Stimulated activated CD8-positive, alpha-beta memory T cell treated with anti-CD3 and anti-CD28 coated beads, Interleukin-4, amount 100 ng/mL, for 4 hours (primary cell): ENCODE measurements at places on chromosomes 16 and 17.

- no peak for DNase-seq
Observed at GRCh38 chr16:51225878-51226277, 74.8 kb upstream of the SALL1 start.

GRCh38 chr17:41777574-41778188, 8.8 kb downstream of the JUP start:
- DNase-seq: no peak

DNA sequence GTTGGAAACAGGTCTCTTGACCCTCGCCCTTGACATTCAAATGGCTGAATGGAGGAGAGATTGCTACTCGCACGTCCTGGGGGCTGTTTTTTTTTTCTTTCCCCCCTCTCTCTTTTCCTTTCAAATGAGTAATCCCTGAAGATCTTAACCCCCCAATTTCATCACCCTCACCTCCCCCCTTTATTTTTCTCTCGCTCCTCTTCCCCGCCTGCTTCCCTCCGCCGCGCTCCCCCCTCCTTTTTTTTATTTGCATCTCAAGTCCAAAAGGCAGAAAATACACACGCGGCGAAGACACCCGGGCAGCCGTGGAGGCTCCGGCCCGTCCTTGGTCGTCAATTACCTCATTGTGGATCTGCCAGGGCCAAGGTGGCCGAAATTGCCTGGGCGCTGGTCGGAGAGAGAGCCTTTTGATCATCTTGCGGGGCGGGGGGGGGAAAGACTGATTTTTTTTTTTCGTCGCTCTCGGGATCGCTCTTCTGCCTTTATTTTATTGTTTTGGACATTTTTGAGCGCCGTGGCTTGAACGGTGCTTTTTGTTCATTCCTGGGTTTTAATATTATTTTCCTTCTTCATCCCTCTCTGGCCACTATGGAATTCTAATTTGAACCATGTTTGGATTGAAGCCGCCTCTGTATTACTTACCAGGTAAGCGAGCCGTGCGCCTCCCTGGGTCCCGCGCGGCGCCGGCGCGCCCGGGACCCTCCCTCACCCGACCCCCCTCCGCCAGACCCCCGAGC, 57.2 kb upstream of the GSE1 start:
- DNase-seq: no peak

- no peak for DNase-seq
Observed at GRCh38 chr17:9767432-9767991, 23.9 kb downstream of the DHRS7C start.

GRCh38 chr17:693791-694638, 20.6 kb downstream of the VPS53 start:
- no peak for DNase-seq

- DNase-seq: no peak
Observed at GRCh38 chr17:83055911-83056582, 23.4 kb upstream of the METRNL start.

DNA sequence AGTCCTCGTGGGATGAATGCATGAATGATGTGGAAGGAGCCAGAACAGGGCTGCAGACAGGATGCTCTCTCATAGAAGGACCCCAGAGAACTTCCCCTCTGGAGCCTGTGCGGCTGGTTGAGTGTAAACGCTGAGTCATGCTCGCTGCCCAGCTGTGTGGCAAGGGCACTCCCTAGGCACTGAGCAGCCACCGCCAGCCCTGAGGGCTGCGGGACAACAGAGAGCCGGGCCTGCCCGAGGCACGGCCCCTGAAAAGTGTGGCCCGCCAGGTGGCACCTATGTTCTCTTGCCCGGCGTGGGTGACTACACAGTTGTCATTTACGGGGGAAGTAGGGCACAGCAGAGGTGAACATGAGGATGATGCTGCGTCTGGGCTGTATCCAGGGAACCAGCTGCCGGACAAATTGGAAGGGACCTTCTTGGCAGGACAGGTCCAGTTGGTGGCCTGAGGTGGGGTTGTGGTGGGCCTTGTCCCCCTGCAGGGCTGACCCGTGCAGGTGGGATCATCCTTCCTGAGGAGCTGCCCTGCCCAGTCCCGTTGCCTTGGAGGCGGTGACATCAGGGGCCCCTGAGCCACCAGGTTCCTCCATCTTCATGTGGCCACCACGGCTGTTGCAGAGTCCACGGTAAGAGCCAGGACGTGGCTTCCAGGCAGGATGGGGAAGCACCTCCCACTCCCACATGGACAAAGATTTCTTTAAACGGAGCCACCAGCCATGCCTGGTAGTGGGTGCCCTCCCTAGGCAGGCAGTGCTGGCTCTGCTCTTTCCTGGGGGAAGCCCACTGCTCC, 94.8 kb upstream of the CBX4 start:
- no peak for DNase-seq

DNA sequence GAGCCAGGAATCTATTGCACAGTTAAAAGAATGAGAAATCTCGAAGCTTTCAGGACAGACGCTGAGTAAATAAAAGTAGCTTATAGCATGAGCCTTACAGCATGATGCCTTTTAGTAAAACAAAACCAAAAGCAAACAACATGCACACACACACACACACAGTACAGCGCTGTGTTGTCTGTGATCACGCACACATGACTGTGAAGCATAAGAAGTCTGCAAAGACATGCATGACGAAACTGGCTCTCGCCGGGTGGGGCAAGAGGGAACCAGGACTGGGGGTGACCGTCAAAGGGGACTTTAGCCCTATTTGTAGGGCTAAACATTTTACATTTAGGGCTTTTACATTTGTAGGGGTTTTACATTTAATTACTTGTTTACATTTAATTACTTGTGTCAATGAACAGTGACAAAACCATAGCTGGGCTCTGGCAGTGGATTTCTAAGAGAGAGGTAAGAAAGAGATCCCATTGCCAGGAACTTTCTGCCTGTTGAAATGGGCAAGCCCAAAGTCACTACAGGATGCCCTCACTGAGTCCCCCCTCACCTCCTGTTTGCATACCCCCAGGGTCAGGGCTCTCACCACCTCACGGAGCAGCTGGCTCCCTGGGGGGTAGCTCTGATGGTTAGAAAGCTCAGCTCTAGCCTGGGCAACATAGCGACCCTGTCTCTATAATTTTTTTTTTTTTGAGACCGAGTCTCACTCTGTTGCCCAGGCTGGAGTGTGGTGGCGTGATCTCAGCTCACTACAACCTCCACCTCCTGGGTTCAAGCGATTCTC, 2.0 kb upstream of the TNFRSF13B start:
- DNase-seq: no peak

GRCh38 chr16:85484347-85485300, 128.5 kb upstream of the GSE1 start:
- DNase-seq: no peak

GRCh38 chr17:57572062-57572461, 173.0 kb downstream of the CCDC182 start:
- DNase-seq: no peak

GRCh38 chr17:6425407-6425806, 9.5 kb downstream of the AIPL1 start:
- no peak for DNase-seq

DNA sequence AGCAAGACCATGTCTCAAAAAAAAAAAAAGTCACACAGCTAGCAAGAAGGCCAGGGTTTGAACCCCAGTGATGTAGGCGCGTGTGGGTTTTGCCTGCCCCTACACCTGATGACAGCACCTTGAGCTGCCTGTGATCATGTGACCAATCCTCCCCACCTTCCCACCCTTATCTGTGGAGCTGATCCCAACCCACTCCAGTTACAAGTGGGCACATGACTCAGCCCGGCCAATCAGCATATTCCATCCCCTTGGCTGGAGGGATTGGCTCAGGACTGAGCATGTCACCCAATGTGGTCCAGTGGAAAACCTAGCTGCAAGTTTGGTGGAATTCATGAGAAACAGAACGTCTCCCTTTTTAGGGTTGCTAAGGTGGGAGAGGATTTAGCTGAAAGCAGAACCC, 6.6 kb downstream of the TMEM114 start:
- DNase-seq: no peak
